Right cardiac atrium (tissue), 5 donors: ENCODE measurements at places on chromosomes 7 and 10. TPM values are rescaled to one million over a fixed set of nuclear protein-coding genes. Genes with fewer than 3 reads are reported as not detected.

AGAP3 gene
- total RNA-seq, result 78.8 TPM

OPN1SW gene
- total RNA-seq, result not detected

JAKMIP3 gene
- 1.6 TPM for total RNA-seq

CFAP43 gene
- total RNA-seq, result 0.09 TPM

ADGRA1 gene
- total RNA-seq, result not detected

TFR2 gene
- 0.25 TPM for total RNA-seq

ITPRID1 gene
- total RNA-seq, result not detected

ELN gene
- total RNA-seq, result 323 TPM

IGF2BP3 gene
- not detected for total RNA-seq

SLC26A5 gene
- not detected for total RNA-seq

CYP3A5 gene
- total RNA-seq, result not detected

FAM237B gene
- not detected for total RNA-seq

PLEKHA8 gene
- total RNA-seq, result 4.3 TPM

SFRP4 gene
- total RNA-seq, result 3.8 TPM

ADRB1 gene
- total RNA-seq, result 48.0 TPM

CLRN3 gene
- total RNA-seq, result not detected

GIMAP5 gene
- 11.8 TPM for total RNA-seq

SNCG gene
- total RNA-seq, result 15.1 TPM

TRIM74 gene
- total RNA-seq, result not detected

NXPH1 gene
- not detected for total RNA-seq

CLCN1 gene
- total RNA-seq, result not detected

VWDE gene
- total RNA-seq, result 12.9 TPM

LDB3 gene
- total RNA-seq, result 914 TPM

GLI3 gene
- 3.5 TPM for total RNA-seq

UBE2H gene
- total RNA-seq, result 65.9 TPM

CRHR2 gene
- total RNA-seq, result not detected

SUN3 gene
- not detected for total RNA-seq

NKX6-2 gene
- total RNA-seq, result not detected

CYP2C18 gene
- not detected for total RNA-seq

IGFBP1 gene
- total RNA-seq, result 0.25 TPM

DLD gene
- total RNA-seq, result 151 TPM

SPAM1 gene
- total RNA-seq, result not detected
